Ecto neural progenitor cell (in vitro differentiated cells): ENCODE measurements at places on chromosomes 1 and 21.

GRCh38 chr1:73953586-73953985, 244.4 kb downstream of the LRRIQ3 start:
- DNase-seq = no peak

DNA sequence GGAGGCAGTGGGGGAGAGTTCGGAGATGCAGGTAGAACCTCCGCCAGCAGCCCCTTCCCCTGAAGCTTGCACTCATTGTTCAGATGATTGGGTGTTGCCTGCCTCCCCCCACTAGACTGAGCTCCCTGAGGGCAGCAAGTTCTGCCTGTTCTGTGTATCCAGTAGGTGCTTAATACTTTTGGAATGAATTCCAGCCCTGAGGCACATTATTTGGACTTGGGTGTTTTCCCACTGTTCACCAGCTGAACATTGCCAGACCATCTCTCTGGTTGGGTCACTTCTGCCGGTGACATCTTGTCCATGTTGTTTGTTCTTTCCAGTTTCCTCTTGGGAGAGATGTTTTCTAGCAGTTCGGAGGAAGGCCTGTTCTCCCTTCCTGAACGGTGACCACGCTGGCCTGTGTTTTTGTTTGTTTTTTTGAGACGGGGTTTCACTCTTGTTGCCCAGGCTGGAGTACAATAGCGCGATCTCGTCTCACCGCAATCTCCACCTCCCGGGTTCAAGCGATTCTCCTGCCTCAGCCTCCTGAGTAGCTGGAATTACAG, 48.7 kb downstream of the SPSB1 start:
- DNase-seq = no peak

DNA sequence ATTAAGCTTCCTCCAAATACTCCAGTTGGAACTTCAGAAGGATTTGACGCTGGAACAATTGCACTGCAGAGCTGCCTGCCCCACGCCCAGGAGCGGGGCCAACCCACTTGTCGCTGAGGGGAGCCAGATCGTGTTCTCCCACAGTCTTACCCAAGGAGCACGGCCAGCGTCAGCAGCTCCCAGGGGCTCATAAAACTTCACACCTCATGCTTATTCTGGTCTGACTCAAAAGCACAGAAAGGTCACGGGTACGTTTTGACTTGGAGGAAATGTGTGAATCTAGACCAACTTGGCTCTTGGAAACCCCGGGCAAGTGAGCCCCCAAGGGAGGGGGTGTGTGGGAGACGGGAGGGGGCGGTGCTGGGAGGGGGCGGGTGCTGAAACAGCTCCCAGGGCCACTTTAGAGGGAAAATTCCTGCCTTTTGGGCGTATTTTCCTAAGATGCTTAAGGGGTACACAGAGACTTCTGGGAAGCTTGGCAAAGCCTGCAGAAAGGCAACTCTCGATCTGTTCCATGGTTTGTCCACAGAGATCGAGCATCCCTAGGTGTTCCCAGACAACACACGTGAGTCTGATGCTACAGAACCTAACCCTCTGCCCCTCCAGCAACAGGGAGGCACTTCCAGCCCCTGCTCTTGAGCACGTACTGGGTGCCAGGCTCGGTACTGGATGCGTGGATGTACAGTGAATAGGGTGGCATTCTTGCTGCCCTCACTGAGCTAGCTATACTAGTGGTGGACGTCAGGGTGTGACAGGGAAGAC, 98.9 kb downstream of the DHRS3 start:
- no peak for DNase-seq

- DNase-seq = no peak
Measured at GRCh38 chr1:43636006-43636641, 13.8 kb upstream of the KDM4A start.

- DNase-seq = no peak
Measured at GRCh38 chr1:85323770-85324169, 47.3 kb upstream of the BCL10 start.

DNA sequence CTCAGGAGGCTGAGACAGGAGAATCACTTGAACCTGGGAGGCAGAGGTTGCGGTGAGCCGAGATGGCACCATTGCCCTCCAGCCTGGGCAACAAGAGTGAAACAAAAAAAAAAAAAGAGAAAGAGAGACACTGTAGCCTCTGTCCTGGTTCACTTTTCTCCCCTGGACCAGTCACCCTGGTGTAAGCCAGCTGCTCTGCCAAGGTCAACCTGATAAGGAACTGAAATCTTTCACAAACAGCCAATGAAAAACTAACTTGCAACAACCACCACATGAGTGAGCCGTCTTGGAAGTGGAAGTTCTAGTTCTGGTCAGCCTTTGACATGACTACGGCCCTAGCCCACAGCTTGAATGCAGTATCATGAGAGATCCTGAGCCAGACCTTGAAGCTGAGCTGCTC, 36.8 kb upstream of the CXADR start:
- no peak for DNase-seq

DNA sequence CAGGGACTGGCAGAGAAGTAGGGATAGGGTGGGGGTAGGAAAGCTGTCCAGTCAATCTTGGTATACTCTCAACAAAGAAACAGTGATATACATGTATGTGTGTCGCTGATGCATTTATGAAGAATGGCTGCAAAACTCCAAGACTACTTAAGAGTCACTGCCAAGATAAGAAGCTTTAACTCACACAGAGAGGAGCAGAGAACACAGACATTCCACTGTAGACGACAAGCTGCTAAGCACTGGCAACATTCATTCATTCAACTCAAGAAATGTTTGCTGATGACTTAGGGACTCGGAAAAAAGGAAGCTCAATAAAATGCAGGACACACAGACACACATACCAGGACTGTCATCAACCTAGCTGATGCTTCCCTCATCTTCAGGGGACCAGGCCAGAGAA, 5.5 kb downstream of the CTNNBIP1 start:
- no peak for DNase-seq

GRCh38 chr1:155167166-155168104, 5.7 kb downstream of the KRTCAP2 start:
- DNase-seq = peak; percentile 93

- DNase-seq = no peak
Measured at GRCh38 chr1:166057650-166058049, 109.2 kb downstream of the FAM78B start.

GRCh38 chr1:245790441-245790840, 635.7 kb downstream of the KIF26B start:
- DNase-seq = no peak

DNA sequence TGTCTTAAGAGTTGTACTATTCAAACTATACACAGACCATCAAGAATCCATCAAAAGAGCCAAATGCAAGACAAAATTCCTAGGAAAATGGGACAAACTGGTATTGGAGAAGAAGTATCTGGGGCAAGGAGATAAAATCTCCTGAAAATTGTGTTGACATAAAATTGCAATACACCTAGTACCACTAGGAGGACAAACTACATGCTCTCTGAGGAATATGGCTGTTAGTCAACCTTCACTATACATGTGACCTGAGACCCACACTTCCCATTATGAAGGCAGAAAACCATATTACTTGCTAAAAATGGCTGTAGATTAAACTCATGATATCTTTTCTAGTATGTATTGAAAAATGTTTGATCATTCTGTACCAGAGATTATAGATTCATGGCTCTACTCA, 30.0 kb downstream of the IRF2BP2 start:
- no peak for DNase-seq

- DNase-seq = no peak
Measured at GRCh38 chr1:182189535-182190066, 128.1 kb upstream of the ZNF648 start.

DNA sequence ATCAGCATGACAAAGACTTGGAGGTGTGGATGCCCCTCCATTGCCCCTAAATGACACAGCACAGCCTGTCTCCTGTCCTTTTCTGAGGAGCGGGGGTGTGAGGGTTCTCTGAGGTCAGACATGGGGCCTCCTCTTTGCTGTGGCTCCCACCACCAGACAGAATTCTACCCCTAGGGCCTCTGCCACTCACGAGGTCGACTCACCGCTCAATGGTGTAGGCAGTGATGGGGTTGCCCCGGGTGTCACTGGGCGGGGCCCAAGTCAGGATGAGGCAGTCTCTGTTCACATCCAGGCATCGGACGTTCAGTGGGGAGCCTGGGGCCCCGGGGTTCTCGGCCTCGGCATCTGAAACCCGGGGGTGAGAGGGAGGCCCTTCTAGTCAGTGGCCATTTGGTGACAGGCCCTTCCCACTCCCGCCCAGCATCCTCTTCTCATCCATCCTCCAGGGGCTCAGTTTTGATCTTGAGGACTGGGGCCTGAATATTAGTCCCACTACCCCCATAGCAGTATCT, 19.9 kb downstream of the MYOM3 start:
- no peak for DNase-seq

DNA sequence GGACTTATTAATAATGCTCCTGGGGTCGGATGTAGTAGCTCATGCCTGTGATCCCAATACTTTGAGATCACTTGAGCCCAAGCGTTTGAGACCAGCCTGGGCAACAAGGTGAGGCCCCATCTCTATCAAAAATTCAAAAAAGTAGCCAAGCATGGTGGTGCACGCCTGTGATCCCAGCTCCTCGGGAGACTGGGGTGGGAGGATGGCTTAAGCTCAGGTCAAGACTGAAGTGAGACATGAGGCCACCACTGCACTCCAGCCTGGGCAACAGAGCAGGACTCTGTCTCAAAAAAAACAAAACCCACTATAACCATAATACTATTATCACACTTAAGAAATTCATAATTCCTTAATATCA, 1.6 kb upstream of the DEGS1 start:
- DNase-seq = no peak

DNA sequence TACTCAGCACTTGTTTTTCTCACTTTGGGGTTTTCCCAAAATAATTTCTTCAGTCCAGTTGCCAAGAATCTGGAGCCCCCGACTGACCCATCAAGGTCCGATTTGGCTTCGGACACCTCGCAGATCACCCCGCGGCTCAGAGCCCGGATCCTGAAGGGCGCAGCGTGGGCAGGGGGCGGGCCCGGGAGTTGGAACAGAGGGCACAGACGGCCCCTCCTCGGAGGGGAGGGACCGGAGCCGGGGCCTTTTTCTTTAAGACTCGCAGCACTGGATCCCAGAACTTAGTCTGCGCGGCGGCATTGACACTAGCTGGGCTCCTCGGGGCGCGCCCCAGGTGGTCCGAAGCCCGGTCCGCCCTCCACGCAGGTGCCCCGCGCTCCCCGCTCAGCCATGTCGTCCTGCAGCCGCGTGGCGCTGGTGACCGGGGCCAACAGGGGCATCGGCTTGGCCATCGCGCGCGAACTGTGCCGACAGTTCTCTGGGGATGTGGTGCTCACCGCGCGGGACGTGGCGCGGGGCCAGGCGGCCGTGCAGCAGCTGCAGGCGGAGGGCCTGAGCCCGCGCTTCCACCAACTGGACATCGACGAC, at the start of gene CBR3:
Gene CBR3 (plus strand): TSS at position 277 of the 588 bp plus-strand sequence. CDS start 114 bp downstream, at position 391.
- peak; percentile 57 for DNase-seq

GRCh38 chr1:113207019-113207418, 134.0 kb downstream of the LRIG2 start:
- DNase-seq = no peak

- no peak for DNase-seq
Measured at GRCh38 chr21:45347048-45347711, 57.8 kb upstream of the COL18A1 start.

GRCh38 chr1:97986041-97987005, 65.5 kb upstream of the DPYD start:
- no peak for DNase-seq

DNA sequence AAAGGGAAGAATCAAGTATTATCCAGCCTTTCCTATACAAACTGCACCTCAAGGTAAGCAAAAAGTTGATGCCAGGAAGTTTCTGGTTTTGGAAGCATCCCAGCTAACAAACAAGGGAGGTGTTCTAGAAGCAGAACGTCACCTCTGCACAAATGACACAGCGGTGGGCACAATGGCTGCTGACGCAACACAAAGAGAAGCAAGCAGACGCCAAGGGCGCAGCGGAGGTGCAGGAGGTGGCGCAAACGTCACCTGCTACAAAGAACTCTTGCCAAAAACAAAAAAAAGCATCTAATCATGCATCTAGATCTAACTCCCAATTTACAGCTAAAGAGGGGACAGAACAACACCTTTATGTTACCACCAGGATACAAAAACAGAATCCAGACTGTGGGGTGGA, 88.5 kb downstream of the NPHP4 start:
- no peak for DNase-seq

DNA sequence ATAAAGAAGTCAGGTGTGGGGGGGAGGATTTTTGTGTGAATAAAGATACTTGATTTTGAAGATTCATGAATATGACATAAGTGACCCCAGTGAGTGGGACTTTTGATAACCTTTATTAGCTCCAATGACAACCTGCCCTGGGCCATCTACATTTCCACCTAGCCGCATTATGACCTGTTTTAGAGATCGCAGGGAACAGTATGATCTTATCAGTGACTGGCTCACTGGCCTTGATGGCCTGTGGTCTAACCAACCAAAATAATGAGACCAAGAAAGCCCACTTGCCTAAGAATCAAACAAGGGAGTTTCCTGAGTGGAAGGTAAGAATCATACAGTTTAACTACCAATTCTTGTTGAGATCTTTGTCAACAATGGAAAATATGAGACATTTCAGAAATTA, 1.8 kb downstream of the ELAPOR1 start:
- no peak for DNase-seq

- DNase-seq = peak; percentile 88
Measured at GRCh38 chr1:159188375-159188788, 16.3 kb upstream of the ACKR1 start.

DNA sequence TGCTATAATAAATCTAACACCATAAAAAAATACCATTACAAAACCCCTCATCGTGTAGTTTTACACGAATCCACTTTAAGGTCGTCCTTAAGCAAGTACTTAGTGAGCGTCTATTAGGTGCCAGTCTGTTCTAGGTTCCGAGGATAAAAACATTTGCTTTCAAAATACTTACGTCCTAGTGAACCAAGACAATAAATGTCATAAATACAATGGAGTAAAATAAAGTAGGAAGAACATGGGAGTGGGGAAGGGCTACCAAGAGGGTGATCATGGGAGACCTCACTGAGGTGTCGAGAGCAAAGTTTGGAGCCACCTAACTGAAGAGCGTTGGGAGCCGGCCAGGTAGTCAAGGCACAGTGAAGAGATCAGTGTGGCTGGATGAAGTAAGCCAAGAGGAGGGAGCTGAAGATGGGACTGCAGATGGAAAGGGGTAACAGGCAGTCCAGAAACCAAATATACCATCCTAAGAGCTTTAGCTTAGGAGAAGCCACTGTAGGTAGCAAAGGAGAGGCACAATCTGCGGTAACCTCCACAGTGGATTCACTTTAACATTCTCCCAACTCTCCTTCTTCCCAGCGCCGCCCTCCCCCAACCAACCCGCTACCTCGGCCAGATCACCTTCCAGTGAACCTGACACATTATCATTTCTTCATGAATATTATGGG, 684 bp downstream of the LTN1 start:
- no peak for DNase-seq
